ENCODE measurements at places on chromosomes 13 and 19.

GRCh38 chr13:74258961-74259360, 124.8 kb upstream of the KLF12 start:
- DNase-seq: no peak

- DNase-seq: no peak
Observed at GRCh38 chr13:111319998-111320911, at the start of gene TEX29. Gene TEX29, plus strand, starts transcription at chr13:111320642. Its CDS starts 249 bp downstream, at chr13:111320891.

DNA sequence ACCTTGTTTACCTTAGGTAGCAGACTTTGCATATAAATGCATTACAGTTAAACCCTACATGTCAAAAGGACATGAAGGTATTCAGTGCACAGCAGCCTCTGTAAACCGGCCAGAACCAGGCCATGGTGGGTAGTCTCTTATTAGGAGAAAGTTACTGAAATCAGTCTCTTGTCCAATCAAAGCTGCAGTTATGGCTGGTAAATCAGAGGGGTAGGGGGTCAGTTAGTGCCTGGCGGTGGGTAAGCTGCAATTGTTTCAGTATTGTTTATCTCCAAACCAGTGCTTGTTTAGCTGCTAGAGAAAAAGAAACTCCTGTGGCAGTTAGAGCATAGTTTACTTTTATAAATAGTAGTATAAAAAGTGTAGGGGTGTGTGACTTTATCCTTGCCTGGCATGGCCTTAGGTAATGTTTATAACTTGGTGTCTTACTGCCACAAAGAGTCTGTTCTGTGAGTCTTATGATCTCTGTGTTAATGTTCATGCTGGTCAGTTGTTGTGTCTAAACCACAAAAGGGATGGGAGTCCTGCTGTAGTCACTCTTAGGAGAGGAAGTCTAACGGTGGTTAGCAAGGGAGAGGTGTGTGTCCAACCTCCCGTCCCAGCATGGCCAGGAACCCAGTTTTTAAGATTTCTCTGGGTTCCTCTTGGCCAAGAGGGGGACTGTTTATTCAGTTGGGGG, 28.0 kb downstream of the CHST8 start:
- peak; percentile 7 for DNase-seq

GRCh38 chr13:113937073-113937472, 36.8 kb downstream of the C13orf46 start:
- DNase-seq: peak; percentile 29

DNA sequence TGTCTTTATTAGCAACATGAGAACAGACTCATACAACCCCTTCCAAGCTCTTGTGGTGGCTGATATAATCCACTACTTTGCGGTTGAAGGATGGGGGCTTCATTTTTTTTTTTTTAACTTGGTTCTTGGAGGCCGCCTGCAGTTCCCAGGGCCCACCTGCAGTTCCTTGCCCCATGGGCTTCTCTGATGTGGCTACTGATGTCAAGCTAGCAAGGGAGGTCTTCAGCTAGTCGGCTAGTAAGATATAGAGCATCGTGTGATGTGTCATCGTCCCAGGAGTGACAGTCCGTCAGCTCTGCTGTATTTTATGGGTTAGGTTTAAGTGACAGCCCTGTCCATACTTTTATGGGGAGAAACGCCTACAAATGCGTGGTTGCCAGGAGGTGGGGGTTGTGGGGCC, 26.1 kb downstream of the UHRF1 start:
- no peak for DNase-seq

DNA sequence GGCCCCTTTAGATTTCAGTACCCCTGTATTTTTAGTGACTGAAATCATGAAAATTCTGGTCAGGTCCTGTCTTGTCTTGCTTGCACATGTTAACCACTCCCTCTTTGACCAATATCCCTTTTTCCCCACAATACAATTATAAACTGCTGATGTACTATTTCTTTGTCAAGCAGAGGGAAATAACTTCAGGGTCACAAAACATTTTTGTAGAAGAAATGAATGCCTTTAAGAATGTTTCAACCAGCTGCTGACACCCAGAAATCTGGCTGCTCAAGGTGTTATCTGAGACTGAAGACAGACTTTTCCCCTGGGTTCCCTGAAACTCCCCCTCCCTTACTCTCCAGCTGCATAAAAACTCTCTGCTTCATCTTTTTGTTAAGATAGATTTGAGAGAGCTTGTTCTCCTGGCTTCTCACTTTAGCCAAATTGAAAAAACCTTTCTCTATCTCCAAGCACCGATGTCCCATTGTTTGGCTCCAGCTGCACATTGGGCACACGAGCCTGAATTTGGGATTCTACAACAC, 18.4 kb upstream of the ACOD1 start:
- DNase-seq: no peak

DNA sequence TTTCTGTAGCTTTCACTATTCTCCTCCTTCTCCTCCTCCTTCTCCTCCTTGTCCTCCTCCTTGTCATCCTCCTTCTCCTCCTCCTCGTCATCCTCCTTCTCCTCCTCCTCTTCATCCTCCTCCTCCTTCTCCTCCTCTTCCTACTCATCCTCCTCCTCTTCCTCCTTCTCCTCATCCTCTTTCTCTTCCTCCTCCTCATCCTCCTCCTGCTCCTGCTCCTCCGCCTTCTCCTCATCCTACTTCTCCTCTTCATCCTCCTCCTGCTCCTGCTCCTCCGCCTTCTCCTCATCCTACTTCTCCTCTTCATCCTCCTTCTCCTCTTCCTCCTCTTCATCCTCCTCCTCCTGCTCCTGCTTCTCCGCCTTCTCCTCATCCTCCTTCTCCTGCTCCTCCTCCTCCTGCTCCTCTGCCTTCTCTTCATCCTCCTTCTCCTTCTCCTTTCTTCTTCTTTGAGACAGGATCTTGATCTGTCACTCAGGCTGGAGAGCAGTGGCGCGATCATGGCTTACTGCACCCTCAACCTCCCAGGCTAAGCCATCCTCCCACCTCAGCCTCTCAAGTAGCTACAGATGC, 36.3 kb downstream of the TRPM4 start:
- DNase-seq: no peak

DNA sequence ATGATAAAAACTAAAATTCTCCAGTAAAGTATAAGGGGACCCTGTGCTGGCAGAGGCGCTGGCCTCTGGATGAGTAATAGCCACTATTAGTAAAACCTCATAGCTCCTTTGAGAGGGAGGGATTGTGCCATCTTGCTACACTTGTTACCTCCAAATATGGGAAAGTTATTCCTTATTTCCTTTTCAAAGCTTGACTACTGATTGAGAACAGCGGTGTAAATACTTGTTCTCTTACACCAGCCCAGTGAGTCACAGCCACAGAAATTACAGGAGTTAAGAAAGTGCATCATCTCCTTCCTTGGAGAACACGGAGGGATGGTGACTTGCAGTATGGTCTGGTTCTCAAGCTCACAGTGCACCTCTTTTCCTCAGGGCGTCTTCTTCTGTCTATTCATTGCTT, 379.0 kb downstream of the EFNB2 start:
- no peak for DNase-seq

Data from upper lobe of right lung (tissue), 1 donor.